ENCODE measurements at places on chromosomes 2 and 18. TPM values are rescaled to one million over a fixed set of nuclear protein-coding genes. Genes with fewer than 3 reads are reported as not detected.
A peak's percentile ranks its signal among the peaks of the same experiment; 100 is the strongest.

GRCh38 chr2:231640241-231640640 lies 47.6 kb downstream of the TEX44 start:
- H3K4me1 ChIP-seq = peaks cover 42% of the 10 kb centered on the region
- H3K27ac ChIP-seq = peak overlapping the region; percentile 93
- no peaks in the 10 kb centered on the region for H3K27me3 ChIP-seq
- H3K4me3 ChIP-seq = no peak overlapping the region
- no peak for DNase-seq

Gene SRD5A2
- not detected for total RNA-seq

Gene EIF2AK3
- total RNA-seq = 20.0 TPM

- H3K27me3 ChIP-seq = no peaks in the 10 kb centered on the region
- no peaks in the 10 kb centered on the region for H3K36me3 ChIP-seq
- H3K27ac ChIP-seq = no peak overlapping the region
- no peak for DNase-seq
Observed at GRCh38 chr2:192579965-192580700, 385.4 kb upstream of the TMEFF2 start.

DNA sequence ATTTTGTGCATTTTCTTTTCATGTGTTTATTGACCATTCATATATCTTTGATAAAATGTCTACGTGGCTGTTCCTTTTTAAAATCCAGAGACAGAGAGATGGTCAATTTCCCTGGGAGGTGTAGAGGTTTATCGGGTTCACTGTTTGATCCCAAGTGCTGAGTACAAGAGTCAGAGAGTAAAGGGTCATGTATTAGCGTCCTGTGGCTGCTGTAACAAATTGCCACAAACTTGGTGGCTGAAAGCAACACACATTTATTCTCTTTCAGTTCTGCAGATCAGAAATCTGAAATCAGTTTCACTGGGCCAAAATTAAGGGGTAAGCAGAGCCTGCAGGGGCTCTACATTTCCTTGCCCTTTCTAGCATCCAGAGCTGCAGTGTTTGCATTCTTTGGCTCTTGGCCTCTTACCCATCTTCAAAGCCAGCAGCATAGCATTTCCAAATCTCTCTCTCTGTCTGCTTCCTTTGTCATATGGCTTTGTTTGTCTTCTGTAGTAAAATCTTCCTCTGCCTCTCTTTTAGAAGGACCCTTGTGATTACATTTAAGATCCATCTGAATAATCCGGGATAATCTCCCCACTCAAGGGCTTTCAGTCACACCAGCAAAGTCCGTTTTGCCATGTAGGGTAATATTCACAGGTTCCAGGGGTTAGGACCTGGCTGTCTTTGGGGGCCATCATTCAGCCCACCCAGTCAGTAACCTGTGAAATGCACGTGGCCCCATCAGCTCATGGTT lies 49.9 kb downstream of the TMEM17 start:
- H3K4me3 ChIP-seq = no peak overlapping the region
- DNase-seq = no peak
- no peak overlapping the region for H3K27ac ChIP-seq
- H3K27me3 ChIP-seq = no peaks in the 10 kb centered on the region
- no peaks in the 10 kb centered on the region for H3K36me3 ChIP-seq

DNA sequence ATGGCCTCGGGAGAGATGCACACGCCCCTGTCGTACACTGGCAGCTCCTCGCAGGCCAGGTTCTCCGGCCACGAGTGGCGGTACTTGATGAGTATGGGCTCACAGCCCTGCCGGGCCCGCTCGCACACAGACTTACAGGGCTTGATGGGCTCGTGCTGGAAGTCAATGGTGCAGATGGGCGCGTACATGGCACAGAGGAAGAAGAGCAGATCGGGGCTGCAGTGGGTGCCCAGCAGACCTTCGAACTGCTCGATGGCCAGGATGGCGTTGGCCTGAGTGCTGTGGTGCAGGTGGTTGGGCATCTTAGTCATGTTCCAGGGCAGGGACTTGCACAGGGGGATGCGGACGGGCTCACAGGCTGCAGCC lies 359 bp downstream of the FRZB start:
- H3K4me1 ChIP-seq = no peaks in the 10 kb centered on the region
- H3K36me3 ChIP-seq = no peaks in the 10 kb centered on the region
- DNase-seq = no peak
- no peak overlapping the region for H3K4me3 ChIP-seq
- no peak overlapping the region for H3K27ac ChIP-seq

DNA sequence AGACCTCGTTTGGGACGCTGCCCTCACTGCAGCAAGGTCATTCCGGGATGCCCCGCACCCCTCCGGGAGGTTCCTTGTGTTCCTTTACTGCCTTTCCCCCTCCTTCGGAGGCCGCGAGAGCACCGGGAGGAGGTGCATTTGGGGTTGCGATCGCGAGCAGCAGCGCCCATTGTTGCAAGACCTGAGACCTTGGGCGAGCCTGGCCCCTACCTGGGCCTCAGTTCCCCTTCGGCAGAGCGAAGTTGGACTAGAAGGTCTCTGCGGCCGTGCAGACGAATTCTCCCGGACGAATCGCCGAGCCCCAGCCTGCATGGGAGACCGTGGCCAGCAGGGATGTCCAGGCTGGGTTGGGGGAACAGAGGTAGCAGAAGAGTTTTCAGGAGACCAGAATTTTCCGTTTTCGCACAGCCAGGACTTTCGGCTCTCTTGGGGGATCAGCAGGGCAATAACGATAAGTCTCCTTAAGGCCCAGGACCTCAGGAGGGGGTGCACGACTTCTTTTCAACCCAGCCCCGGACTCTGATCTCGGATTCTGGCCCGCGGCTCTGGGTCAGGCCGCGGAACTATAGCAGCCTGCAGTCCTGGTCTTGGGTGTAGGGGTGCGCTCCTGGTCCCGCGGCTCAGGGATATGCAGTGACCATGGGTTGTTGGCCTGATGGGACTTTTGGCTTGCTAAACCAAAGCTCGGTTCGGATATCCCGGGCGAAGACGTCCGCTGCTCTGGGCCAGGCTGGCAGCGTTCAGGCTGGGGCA lies 2.8 kb downstream of the GDF7 start:
- no peak overlapping the region for H3K4me3 ChIP-seq
- H3K27me3 ChIP-seq = peaks cover 66% of the 10 kb centered on the region
- DNase-seq = no peak
- no peaks in the 10 kb centered on the region for H3K36me3 ChIP-seq

- H3K36me3 ChIP-seq = no peaks in the 10 kb centered on the region
- no peak overlapping the region for H3K4me3 ChIP-seq
- H3K27ac ChIP-seq = no peak overlapping the region
- H3K4me1 ChIP-seq = no peaks in the 10 kb centered on the region
- H3K27me3 ChIP-seq = no peaks in the 10 kb centered on the region
Observed at GRCh38 chr2:204538182-204539018, 6.9 kb upstream of the PARD3B start.

DNA sequence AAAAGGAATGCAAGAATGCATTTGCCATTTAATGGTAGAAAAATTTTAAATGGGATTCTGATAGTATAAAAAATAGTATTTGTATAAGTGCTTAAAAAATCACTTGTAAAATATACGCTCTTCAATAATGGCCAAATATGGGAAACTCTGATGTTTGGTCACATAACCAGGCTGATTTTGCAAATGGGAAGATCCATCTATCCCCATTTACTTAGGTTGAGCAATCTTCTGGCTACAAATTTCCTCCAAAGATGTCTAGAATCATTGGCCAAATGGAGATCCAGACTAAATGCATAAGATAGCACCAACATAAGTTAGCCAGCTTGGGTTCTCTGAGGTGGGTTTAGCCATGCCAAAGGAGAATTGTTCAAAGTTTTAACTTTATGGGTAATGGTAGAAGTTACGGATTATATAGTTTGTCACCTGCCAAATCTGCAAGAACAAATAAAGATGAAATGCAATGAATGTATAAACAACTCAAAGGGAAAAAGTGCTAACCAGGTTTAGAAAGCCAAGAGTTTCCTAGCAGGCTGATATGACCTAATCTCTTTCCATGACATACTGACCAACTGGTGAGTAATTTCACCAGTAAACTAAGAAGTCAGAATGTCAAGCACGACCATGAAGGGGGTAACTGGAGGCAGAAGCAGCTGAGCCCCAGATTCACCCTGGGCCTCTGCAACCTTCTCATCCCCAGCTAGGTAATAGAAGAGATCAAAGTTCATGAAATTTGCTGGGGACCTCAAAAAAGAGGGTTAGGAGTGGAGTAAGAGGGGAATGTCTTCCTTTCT lies 10.0 kb downstream of the RHOB start:
- DNase-seq = no peak
- peak overlapping the region; percentile 88 for H3K27ac ChIP-seq
- H3K4me3 ChIP-seq = no peak overlapping the region
- H3K27me3 ChIP-seq = no peaks in the 10 kb centered on the region

- peak; percentile 44 for DNase-seq
- H3K4me3 ChIP-seq = peak overlapping the region; percentile 100
- H3K27me3 ChIP-seq = no peaks in the 10 kb centered on the region
- peaks cover 16% of the 10 kb centered on the region for H3K4me1 ChIP-seq
- H3K27ac ChIP-seq = peak overlapping the region; percentile 98
Observed at GRCh38 chr2:37232131-37232933, 874 bp downstream of the NDUFAF7 start.

DNA sequence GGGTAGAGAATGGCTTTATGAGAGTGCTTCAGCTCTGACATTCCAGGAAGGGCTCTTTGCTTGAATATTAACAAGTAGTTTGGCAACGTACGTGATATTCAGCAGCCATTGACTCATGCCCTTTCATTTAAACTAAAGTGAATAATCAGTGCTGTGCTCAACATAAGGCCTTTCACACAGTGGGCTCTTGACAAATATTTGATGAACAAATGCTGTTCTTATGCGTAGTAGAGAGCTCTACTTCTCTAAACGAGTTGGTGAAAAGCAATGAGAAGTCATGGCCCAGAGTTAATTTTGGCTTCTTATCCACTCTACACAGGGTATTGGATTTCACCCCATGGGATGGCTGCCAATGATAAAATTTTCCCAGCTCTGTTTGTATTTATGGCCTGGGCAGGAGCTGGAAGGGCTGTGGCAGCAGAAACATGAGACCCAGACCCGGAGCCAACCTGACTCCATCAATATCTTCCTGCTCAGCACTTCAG lies 338.9 kb downstream of the CCDC85A start:
- no peaks in the 10 kb centered on the region for H3K4me1 ChIP-seq
- DNase-seq = no peak
- H3K27me3 ChIP-seq = no peaks in the 10 kb centered on the region
- no peak overlapping the region for H3K27ac ChIP-seq

DNA sequence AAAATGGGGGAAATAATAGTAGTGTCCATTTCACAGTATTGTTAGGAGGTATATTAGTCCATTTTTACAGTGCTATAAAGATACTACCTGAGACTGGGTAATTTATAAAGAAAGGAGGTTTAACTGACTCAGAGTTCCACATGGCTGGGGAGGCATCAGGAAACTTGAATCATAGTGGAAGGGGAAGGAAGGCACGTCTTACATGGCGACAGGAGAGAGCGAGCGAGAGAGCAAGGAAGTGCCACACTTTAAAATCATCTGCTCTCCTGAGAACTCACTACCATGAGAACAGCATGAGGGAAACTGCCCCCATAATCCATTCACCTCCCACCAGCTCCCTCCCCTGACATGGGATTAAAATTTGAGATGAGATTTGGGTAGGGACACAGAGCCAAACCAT lies 23.4 kb downstream of the MGAT5 start:
- no peak for DNase-seq
- no peak overlapping the region for H3K4me3 ChIP-seq
- no peaks in the 10 kb centered on the region for H3K36me3 ChIP-seq
- no peaks in the 10 kb centered on the region for H3K27me3 ChIP-seq

DNA sequence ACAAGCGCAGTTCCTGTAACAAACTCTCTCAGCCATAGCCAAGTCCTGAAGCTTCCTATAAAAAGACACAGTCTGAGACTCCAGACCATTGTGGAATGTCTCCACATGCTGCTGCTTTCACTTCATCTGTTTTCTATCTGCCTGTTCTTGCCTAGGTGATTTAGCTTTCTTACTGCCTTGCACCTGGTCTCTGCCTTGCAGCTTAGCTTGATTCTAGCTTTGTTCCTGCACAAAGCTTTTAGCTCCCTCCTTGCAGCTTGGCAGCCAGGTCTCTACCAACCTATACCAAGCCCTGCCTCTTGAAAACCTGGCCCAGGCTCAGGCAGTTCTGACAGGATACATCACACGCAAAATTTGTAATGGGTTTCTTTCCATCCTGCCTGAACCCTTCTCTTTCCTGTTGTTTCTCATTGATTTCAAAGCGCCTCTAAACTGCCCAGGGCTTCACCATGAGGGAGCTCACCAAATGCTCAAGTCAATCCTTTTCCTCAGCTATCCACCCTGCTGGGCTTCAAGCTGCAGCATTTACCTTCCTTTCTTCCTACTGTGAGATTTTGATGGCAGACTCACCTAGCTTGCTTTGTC lies 941.3 kb upstream of the NXPH2 start:
- no peaks in the 10 kb centered on the region for H3K27me3 ChIP-seq
- no peak overlapping the region for H3K4me3 ChIP-seq
- no peaks in the 10 kb centered on the region for H3K4me1 ChIP-seq
- no peaks in the 10 kb centered on the region for H3K36me3 ChIP-seq
- no peak for DNase-seq
- H3K27ac ChIP-seq = no peak overlapping the region

Gene TFCP2L1
- total RNA-seq = 0.22 TPM

- no peak for DNase-seq
- no peaks in the 10 kb centered on the region for H3K4me1 ChIP-seq
- H3K4me3 ChIP-seq = no peak overlapping the region
Observed at GRCh38 chr2:159551806-159552205, 64.5 kb downstream of the BAZ2B start.

Gene SP140L
- 6.5 TPM for total RNA-seq

GRCh38 chr2:26696351-26696816 lies 3.9 kb downstream of the KCNK3 start:
- no peaks in the 10 kb centered on the region for H3K27me3 ChIP-seq
- H3K4me1 ChIP-seq = peaks cover 62% of the 10 kb centered on the region
- peak overlapping the region; percentile 90 for H3K27ac ChIP-seq
- peak; percentile 95 for DNase-seq

Gene RBM43
- total RNA-seq = 8.1 TPM

GRCh38 chr2:240856151-240856980 lies 12.3 kb upstream of the AGXT start:
- no peak overlapping the region for H3K4me3 ChIP-seq
- H3K4me1 ChIP-seq = no peaks in the 10 kb centered on the region
- no peaks in the 10 kb centered on the region for H3K27me3 ChIP-seq
- no peaks in the 10 kb centered on the region for H3K36me3 ChIP-seq

GRCh38 chr2:33477473-33478468 lies 1.3 kb downstream of the RASGRP3 start:
- DNase-seq = peak; percentile 56
- H3K36me3 ChIP-seq = no peaks in the 10 kb centered on the region
- peaks cover 15% of the 10 kb centered on the region for H3K4me1 ChIP-seq
- no peaks in the 10 kb centered on the region for H3K27me3 ChIP-seq

DNA sequence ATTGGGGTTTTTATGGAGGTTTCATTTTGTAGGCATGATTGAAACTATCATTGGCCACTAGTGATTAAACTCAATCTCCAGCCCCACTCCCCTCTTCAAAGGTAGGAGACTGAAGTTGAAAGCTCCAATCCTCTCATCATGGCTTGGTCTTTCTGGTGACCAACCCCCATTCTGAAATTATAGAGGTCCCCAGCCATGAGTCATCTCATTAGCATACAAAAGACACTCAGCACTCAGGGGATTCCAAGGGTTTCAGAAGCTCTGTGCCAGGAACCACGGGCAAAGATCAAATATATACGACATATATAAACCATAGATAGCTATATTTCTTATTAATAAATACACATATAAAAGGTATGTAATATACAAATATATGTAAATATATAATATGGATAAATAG lies 256.0 kb upstream of the POU3F3 start:
- no peak overlapping the region for H3K27ac ChIP-seq
- H3K27me3 ChIP-seq = no peaks in the 10 kb centered on the region
- no peak overlapping the region for H3K4me3 ChIP-seq
- no peaks in the 10 kb centered on the region for H3K36me3 ChIP-seq
- H3K4me1 ChIP-seq = no peaks in the 10 kb centered on the region
- DNase-seq = no peak
